ENCODE measurements at places on chromosomes 12 and 14.

DNA sequence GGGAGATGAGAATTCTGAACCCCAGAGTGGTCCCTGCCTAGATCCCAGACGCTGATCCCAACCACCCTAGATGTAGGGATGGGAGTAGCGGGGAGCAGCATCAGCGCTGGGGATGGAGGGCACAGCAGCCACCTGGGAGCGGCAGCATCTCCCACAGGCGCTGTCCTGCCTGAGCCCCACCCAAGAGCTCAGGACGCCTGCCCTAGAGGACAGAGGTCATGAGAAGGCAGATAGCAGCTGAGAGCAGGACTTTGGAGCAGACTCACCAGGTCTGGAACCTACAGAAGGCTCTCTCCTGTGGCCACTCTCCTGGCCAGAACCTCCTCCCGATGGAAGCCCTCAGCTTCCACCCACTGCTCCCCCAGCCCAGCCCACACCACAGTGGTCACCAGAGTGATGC lies 7.2 kb downstream of the CCDC85C start:
- no peak for DNase-seq

DNA sequence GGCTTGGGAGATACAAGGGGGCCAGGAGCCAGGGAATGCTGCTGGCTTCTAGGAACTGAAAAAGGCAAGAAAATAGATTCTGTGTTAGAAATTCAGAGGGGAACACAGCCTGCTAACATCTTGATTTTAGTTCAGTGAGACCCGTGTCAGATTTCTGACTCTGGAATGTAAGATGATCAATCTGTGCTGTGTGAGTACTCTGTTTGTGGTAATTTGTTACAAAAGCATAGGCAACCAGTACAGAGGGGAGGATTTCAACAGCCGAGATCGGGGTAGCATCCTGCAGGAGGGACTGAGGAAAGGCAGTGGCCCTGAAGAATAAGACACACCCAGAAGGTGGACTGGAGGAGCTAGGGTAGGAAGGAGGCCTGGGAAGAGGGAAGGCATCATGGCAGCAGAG lies 410.0 kb upstream of the CCDC196 start:
- DNase-seq, result no peak

DNA sequence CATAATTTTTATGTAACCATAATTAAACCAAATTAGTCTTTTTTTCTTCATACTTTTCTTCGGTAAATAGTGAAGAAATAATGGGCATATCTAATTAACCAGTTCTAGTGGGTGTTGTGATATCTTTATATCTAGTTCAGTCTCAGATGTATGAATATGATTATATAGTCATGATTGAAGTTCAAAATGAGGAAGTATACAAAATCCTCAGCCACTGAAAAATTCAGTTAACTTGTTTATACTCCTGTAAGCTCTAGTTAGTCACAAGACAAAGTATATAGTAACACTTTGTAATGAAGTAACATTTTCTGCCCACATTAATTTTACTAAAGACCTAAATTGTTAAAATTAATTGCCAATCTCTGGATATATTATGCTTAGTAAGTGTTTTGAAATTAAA lies 46.5 kb downstream of the CAND1 start:
- DNase-seq, result no peak

DNA sequence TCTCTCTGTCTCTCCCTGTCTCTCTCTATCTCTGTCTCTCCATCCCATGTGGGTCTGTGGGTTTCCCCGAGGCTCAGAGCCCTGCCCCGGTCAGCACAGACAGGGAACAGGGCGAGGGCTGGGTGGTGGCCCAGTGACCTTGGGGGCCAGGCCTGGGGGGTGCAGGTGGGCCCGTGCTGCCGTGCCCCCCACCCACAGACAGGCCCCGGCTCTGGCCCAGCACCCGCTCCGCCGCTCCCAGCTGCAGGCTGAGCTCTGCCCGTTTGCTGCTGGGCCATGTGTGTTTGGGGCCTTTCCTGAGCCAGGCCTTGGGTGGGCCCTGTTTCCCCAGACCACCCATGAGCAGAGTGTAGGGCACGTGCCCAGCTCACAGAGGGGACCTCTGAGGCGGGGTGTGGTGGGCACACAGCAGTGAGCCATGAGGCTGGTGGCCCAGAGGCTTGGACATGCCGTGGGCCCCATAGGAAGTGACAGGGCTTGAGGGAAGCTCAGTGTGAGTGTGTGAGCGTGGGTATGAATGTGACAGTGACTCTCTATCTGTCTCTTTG lies 51.0 kb downstream of the TMEM121 start:
- DNase-seq, result no peak

- DNase-seq, result no peak
Observed at GRCh38 chr12:130195369-130195768, 33.1 kb downstream of the FZD10 start.

DNA sequence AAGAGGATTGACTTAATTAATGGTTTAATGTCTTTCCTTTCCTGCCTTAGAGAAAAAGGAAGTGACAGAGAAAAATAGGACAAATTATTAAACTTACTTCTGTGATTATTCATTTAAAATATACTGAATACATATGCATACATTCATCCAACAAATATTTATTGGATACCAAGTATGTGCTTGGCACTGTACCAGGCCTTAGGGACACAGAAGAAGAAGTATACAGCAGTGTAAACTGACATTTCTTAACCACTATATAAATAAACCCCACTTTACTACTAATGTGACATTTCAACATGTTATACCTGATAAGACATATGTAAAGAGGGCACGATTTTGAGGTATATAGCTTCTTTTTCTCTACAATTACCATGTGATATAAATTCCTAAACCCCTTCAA lies 53.6 kb downstream of the ERO1A start:
- DNase-seq, result no peak

DNA sequence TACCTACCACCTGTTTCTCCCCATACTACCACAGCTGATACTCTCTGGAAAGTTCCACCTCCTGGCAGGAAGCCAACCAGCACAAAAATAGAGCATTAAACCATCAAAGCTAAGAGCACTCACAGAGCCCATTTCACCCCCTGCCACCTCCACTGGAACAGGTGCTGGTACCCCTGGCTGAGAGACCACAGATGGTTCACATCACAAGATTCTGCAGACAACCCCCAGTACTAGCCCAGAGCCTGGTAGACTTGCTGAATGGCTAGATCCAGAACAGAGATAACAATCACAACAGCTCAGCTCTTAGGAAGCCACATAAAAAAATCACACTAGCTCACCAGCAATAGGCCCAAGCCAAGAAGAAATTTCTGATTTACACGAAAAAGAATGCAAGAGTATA lies 855.2 kb downstream of the FSCB start:
- no peak for DNase-seq

GRCh38 chr12:103929784-103930033 lies 501 bp upstream of the HSP90B1 start:
- DNase-seq, result no peak

- DNase-seq, result no peak
Observed at GRCh38 chr14:52189325-52189724, 78.2 kb upstream of the PTGDR start.

DNA sequence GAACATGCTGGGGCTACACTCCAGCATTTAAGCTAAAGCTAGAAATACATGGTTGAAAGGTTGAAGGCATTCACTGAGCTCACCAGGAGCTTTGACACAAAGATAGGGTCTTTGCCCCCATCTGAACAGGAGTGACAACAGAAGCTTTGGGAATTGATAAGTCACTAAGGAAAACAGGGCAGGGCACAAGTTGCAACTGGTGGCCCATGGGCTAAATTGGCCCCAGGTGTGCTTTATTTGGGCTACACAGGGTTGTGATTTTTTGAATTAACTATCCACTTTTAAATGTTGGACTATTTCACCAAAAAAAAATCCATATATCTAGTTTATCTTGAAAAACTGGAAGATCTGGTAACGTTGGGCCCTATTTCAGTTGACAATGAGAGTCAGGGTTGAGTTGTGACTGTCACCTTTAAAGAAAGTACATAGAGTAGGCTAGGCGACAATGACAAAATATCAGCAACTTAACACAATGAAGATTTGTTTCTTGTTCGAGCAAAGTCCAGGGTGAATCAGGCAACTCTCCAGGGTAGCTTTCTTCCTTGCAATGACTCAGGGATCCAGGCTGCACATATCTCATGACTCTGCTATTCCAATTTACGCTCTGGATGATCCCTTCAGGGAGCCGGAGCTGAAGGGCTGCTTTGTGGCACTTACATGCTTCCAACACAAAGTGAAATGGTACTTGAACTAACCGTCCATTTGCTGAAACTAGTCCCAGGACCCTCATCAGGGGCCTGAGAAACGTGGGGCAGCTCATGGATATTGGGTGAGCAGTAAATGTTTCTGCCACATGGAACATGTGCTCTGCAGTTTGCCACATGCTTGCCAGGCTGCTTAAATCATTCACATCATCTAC lies 13.3 kb upstream of the EIF4B start:
- peak; percentile 75 for DNase-seq

GRCh38 chr12:3076730-3077571 lies at the start of gene TSPAN9:
Gene TSPAN9, plus strand, starts transcription at chr12:3077379. Its CDS starts 123,815 bp downstream, at chr12:3201194.
- DNase-seq, result peak; percentile 75

- peak; percentile 24 for DNase-seq
Observed at GRCh38 chr12:117188961-117189724, 1.1 kb downstream of the FBXO21 start.

- no peak for DNase-seq
Observed at GRCh38 chr14:23043754-23044153, 1.7 kb downstream of the PSMB11 start.

- DNase-seq, result no peak
Observed at GRCh38 chr14:69693145-69693544, 73.8 kb upstream of the SRSF5 start.

GRCh38 chr12:2501464-2502191 lies 293.1 kb upstream of the FKBP4 start:
- DNase-seq, result no peak

DNA sequence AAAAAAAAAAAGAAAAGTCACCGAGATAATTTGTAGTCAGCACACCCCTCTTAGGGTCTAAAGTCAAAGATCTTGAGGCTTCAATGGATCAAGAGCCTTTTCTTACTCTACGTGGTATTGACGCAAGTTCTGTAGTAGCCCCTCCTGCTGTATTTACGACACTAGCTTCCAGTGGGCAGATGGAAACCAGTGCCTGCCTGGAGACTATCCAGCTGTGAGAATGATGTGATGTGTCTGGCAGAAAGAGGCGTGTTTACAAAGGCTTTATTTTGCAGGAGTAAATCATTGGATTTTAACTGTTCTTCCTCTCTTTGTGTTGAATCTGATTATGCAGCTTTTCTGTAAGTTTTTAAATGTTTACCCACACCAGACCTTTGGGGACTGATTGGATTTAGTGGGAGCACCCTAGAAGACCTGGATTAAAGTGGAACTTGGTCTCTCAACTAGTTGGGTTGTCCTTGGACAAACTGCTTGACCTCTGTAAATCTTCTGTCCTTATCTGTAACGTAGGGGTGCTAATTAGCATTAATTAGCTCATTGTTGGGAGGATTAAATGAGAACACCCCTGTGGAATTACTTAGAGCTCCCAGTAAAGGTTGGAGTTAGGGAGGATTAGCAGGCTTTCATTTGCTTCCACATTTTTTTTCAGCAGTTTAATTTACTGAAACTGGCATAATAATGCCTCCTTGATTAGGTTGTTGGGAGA lies 72.4 kb downstream of the RASSF3 start:
- DNase-seq, result no peak

- DNase-seq, result no peak
Observed at GRCh38 chr12:68080577-68080976, 79.0 kb downstream of the IFNG start.

GRCh38 chr12:130828895-130829294 lies 10.2 kb downstream of the STX2 start:
- DNase-seq, result no peak

GRCh38 chr12:3809357-3810015 lies 56.6 kb upstream of the CRACR2A start:
- DNase-seq, result peak; percentile 21

DNA sequence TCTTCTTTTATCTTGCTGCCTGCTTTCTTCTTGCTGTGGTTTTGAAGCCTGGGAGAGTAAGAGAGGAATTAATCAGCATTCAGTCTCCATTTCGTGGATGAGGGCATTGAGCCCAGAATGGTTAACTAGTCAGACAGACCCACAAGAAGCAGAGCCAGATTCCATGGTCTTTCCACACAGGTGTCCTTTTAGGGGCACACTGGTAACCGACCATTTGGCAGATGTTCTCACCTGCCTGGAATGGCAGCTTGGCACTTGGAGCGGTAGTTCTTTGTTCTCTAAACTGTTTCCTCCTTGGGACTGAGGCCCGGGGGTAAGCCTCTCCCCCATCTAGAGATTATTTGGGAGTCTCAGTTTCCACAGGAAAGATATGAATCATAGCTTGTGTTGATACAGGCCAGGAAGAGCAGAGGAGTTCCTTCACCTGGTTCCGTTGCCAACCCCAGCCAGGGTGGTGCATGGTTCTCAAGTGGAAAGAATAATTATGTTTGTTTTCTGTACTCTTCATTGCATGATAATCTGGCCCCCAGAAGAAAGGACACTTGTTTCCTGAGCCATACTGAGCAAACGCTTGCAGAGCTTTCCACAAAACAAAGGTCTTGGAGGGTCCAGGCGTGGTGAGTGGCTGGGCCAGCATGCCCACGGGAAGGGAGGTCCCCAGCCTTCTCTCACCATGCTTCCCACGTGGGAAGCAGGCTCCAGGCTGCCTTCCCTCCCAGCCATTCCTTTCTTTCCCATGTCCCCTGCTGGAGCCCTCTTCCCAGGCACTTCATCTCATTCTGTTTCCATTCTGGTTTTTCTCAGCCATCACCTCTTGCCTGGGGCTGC lies 2.0 kb upstream of the KRT75 start:
- peak; percentile 90 for DNase-seq

DNA sequence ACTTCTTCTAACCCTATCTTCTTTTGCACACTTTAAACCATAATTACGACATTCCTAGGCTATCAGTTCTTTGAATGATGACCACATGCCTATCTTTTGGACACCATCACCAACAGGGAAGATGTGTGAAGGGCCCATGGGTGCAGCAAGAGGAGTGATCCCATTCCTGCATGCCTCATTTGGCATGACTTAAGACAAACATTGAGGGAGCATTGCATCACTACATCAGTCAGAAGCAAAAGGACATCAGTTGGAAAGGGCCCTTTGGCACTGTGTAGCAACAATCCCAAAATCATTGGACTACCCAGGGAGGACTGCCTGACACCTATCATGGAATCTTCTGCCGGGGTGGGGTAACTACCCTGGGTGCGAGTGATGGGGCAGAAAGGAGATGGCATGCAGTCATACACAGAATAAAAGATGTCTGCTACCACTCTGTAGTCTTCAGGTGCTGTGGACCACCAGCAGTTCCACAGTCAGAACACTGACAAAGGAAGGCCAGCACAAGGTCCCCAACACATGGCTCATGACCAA lies 10.7 kb upstream of the TMBIM6 start:
- no peak for DNase-seq

- DNase-seq, result no peak
Observed at GRCh38 chr12:89359615-89360014, 7.3 kb upstream of the DUSP6 start.

DNA sequence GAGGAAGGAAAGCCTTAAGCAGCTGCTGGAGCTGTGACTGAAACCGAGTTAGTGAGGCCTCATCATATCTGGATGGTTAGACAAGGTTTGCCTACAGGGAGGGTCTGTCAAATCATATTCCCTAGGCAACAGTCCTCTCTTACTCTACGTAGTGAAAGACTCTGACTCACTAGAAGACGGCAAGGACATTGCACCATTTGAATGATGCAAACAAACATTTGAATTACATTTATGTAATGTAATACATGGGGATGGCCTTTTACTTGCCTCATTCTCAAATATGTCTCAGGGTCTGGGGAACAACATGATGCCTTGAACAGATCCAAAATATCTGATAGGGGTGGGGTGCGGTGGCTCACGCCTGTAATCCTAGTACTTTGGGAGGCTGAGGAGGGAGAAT lies 29.8 kb upstream of the STRAP start:
- peak; percentile 42 for DNase-seq

GRCh38 chr12:77407931-77408330 lies 342.6 kb upstream of the E2F7 start:
- no peak for DNase-seq

Data from mammary epithelial cell (primary cell).